Cardiac fibroblast (primary cell): ENCODE measurements at places on chromosomes 2 and 18.
A peak's percentile ranks its signal among the peaks of the same experiment; 100 is the strongest.

GRCh38 chr2:99631700-99632099 lies 141.9 kb upstream of the REV1 start:
- no peak for DNase-seq

DNA sequence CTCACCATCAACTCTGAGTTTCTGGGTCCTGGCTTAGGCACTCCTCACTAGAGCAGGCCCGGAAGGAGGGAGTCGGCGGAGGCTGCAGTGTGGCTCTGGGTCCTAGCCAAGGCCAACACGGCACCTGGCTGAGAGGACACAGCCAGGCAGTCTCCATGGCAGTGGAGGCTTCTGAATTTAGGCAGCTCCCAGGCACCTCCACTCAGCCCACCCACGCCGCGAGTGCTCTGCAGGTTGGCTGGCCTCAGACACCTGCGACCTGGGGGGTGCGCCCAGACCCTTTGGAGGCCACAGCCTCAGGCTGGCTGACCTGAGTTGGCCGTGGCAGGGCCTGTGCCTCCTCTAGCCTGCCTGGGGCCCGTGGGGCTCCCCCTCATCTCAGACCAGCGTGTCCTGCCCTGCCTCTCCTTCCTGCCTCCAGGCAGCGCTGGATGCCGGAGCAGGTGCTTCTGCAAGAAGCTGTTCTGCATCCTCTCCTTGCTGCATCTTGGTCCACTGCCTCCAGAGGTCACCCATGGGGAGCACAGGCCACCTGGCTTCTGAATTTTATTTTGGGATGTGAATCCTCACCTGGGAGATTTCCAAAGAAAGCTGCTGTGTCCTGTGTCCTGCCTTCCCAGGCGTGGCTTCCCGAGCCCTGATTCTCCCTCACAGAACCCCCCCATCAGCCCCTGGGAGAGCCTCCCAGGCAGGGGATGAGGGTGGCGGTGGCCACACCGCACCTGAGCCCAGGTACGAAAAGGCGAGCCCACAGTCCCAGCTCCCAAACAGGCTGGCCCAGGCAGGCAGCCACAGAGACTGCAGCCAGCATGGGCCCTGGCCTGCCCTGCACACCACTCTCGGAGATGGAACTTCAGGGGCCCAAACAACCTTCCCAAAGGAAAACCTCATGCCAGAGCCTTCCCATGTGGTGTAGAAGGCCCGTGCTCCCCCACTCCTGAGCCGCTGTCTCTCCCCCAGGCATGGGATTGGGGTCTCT lies 23.4 kb downstream of the AQP12A start:
- DNase-seq = no peak

- no peak for DNase-seq
Measured at GRCh38 chr2:109058191-109058632, 69.2 kb upstream of the EDAR start.

- peak; percentile 19 for DNase-seq
Measured at GRCh38 chr2:123051136-123051535, 974.0 kb upstream of the CNTNAP5 start.

- DNase-seq = no peak
Measured at GRCh38 chr18:54835944-54836343, 7.7 kb downstream of the RAB27B start.

DNA sequence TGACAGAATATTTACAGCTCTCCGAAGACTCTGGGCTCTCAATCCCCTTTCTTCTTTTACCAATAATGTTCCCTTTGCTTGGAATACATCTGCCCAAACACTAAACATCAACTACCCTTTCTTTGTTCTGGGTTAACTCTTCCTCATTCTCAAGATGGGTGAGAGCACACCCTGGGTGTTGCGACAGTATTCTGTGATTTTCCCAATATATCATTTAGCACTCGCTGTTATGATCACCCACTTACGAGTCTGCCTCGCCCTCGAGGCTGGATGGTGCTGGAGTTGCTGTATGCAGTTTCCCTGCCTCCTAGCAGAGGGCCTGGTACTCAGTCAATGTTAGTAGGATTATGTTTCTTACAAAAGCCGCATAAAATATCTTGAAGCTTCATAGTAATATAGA lies 93.2 kb downstream of the SOCS6 start:
- no peak for DNase-seq

DNA sequence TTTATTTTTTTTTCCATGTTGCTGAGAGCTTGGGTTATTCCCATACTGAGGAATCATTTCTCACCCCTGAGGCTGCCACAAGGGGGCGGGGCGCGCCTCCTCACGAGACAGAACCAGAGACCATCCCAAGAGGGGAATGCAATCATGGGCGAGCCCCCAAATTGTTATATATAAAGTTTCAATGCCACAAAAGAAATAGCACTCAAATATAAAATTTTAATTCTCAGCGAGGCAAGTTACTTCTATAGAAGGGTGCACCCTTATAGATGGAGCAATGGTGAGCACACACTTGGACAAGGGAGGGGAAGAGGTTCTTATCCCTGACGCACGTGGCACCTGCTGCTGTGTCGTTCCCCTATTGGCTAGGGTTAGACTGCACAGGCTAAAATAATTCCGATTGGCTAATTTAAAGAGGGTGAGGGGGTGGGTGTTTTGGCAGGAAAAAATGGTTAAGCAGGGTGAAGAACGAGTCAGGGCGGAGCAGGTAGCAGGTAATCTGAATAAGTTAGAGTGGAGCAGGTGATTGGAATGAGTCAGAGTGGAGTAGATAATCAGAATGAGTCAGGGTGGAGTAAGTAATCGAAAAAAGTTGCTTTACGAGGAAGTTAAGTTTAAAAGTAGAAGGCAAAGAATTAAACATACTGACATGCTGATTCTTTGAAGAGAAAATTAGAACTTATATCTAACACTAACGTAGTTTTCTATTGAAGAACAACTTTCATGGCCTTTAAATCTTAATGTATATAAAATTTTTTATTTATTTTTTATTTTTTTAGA lies 177.5 kb downstream of the MTCL1 start:
- no peak for DNase-seq

- DNase-seq = peak; percentile 93
Measured at GRCh38 chr2:188974164-188974563, at the start of gene COL3A1. COL3A1 (plus strand) TSS chr2:188974373; CDS start chr2:188974490, 117 bp downstream.

DNA sequence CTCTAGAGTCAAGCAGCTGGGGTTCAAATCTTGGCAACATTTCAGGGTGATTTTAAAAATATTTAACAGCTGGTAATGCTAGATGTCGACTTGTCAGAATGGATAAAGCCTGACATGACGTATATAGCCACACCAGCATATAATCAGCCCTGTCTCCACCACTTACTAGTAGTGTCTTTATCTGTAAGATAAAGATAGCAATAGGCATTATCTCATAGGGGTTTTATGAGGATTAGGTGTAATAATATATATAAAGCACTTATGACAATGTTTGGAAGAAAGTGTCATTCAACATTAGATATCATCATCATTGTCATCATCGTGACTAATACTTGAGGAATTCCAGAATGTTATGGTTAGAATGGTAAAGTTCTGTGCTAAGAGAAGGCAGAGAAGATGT lies 369.0 kb upstream of the CWC22 start:
- peak; percentile 28 for DNase-seq

- no peak for DNase-seq
Measured at GRCh38 chr2:28977176-28977875, 3.8 kb upstream of the TOGARAM2 start.

DNA sequence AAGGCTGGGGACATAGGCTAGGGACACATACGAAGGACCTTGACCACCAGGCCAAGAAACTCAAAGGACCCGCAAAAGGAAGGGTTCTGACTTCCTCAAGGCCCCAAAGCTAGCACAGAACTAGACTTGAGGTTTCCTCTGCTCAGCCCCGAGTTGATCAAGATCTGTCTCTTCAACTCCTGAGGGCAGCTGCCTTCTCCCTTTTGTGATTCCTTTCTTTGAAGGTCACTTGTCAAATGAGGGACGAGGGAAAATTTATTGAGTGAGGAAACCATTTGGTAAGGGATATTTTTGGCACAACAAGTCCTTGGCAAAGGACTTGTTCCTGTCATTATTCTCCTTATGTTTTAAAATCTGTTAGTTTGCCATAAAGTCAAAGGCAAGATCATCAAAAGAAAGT lies 12.3 kb upstream of the ROCK2 start:
- DNase-seq = no peak

DNA sequence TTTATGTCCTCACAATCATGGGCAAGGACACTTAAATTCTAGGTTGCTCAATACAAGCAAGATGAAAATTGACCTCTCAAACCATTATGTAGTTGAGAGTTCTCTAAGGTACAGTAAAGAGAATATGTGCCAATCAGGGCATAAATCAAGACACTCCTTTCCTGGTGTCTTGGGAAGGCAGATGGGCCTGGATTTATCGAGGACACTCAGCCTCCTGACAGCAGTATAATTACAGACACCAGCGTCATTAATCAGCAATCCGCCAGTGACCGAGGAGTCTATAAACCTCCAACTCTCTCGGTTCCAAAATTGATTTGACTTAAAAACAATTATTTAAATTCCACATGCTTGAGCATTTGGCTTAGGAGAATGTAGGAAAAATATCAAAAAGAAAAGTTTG lies 75.7 kb upstream of the DAPL1 start:
- no peak for DNase-seq

DNA sequence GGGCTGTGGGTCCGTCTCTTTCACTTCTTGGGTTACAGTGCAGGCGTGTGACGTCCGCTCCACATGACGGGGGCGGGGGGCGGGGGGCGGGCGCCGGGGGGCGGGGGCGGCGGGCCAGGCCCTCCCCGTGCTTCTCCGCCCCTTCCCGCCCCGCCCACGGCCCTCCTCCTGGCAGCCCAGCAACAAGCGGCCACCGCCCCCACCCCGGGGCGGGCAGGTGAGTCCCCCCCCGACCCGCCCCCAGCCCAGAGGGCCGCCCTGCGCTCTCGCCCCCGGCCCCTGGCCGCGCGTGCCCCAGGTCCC lies 3.6 kb downstream of the ZNF516 start:
- DNase-seq = peak; percentile 78

DNA sequence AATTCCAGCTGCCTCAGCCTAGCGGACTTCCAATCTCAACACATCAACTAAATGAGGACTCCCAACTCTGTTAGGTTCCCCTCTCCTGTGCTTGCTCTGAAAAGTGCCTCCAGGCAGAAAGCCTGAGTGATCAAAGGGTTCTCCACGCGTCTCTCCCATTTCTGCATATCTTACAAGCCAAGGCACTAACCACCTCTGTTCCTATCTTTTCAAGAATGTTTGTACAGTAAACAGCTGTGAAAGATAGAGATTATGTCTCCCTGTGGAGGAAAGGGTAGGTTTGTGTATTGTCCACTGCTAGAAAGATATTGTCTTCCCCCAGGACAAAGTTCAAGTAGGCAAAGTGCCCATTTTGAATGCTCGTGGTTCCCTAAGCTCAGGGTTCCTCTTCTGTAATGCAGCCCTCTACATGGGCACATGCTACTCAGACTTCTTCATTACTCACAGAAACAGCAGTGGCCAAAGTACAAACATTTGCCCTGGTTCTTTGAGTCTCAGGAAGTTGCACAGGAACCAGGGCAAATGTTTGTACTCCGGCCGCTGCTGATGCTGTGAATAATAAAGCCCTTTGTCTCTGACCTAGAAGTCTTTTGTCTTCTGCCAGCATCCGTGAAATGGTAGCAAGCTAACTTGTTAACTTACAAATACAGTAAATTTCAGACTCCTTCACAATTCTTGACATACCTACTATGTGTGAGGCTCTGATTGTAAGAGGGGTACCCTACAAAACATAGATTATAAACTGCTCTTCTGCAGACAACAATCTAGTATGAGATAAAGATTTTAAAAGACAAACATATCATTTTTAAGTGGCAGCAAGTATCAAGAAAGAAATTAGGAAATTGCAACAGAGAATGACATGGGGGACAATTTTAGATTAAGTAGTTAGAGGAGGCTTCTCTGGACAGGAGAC lies 44.5 kb downstream of the PKDCC start:
- DNase-seq = peak; percentile 52

DNA sequence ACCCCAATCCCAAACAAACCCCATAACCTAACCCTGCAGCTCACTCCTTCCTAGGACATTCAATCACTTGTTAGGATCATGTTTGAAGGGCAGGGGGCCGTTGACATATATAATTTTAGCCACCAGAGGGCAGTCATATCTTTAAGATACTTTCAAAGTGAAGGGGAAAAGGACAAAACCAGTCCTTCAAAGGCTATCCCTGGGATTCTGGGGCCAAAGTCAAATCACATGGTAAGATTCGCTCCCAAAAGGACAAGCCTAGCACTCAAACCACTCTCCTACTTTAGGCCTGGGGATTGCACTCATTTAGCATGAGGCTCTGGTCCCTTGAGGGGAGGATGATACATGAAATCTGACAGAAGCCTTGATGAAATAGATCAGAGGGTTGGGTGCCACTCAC lies 44.6 kb downstream of the HAUS1 start:
- DNase-seq = peak; percentile 76

DNA sequence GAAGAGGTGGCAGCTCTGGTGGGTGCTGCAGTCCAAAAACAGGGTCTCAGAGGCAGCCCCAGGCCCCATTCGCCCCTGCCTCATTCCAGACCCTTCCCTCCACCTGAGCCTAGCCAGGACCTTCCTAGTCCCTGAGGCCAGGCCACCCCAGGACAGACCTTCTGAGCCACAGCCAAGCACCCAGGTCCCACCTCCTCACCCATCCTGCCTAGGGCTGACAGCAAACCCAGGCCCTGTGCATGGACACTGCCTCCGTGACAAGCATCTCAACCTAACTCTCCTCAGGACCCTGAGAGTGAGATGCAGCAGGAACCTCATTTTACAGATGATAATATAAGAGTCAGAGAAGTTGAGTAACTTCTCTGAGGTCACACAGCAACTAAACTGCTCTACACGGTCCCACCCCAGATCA lies 15.5 kb downstream of the ADRA2B start:
- no peak for DNase-seq

- DNase-seq = peak; percentile 6
Measured at GRCh38 chr2:151138507-151138906, 123.2 kb downstream of the RBM43 start.

GRCh38 chr2:10035053-10035422 lies 8.3 kb upstream of the KLF11 start:
- DNase-seq = no peak

GRCh38 chr2:15425712-15426111 lies 135.4 kb downstream of the NBAS start:
- no peak for DNase-seq

- DNase-seq = peak; percentile 73
Measured at GRCh38 chr2:102100371-102101096, 42.0 kb upstream of the IL1R1 start.

- no peak for DNase-seq
Measured at GRCh38 chr2:25307949-25308557, 33.7 kb downstream of the DNMT3A start.

DNA sequence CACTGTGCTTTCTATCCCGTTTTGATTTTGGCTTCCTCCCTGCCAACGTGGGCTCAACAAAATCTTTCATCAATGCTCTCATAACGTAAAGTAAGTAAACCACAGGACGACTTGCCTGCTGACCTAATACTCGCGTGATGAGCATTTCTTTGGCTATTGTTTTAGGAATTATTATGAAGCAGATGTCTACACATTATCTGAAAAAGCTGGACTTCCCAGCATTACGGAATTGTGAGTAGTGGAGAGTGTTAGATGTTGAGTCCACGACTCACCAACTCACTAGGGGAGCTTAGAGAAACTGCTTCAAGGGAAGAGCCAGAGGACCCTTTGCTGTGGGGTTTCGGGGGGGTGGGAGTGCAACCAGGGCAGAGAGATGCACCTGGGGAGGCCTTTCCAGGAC lies 21.9 kb downstream of the HJURP start:
- DNase-seq = peak; percentile 48

GRCh38 chr2:69582582-69583176 lies 60.9 kb downstream of the AAK1 start:
- DNase-seq = peak; percentile 39
